ENCODE measurements at places on chromosomes 3 and 15. TPM values are rescaled to one million over a fixed set of nuclear protein-coding genes. Genes with fewer than 3 reads are reported as not detected.

- no peak for DNase-seq
Observed at GRCh38 chr3:10628891-10629670, 123.7 kb upstream of the ATP2B2 start.

Gene GRM2
- total RNA-seq, result 0.18 TPM

DNA sequence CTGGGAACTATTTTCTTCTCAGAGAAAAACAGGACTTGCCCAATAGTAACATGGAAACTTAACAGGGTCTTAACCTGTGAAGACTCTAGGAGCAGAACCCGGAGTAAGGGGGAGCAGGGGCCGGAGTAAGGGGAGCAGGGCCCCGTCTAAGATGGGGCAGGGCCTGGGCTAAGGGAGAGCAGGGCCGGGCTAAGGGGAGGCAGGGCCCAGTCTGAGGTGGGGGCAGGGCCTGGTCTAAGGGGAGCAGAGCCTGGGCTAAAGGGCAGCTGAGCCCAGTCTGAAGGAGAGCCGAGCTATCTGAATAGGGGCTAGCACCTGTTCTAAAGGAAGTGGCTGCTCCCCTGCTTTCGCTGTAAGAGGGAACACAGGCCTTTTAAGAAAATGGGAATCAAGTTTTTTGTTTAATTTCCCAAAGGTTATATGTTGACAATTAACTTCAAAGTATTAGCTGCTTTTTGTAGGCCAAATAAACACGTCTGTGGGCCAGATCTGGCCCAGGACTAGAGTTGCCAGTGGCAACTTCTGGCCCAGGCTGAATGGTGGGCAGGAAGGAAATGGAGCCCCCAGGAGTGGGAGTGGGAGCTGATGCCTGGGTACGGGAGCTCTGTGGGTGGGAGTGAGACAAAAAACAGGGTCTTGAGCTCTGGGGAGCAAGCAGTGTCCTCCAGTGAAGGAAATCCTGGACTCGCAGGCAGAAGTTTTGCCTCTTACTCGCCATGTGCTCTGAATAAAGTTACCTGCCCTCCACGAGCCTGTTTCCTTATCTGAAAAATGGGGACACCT lies 32.5 kb downstream of the CSPG4 start:
- no peak for DNase-seq

Gene TMC3
- not detected for total RNA-seq

DNA sequence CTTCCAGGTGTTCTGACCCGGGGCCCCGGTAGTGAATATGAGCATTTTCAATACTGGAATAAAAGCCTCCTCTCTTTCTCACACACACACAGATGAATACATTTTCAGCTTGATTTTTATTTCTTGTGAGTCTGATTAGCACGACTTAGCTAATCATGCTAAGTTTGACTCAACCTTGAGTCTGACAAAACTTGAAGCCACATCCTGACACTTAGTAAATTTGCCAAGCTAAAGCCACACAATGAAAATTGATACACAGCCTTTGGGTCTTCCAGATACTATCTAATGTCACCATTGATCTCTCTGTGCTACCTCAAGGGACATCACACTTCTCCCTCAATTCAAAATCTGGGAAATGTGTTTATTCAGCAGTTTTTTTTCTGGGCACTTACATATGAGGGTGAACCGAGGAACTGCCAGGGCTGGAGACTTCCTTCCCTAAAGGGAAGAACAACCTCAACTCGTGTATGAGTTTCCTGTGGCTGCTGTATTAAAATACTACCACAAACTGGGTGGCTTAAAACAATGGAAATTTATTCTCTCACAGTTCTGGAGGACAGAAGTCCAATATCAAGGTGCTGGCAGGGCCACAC lies 18.6 kb downstream of the TMEM266 start:
- no peak for DNase-seq

DNA sequence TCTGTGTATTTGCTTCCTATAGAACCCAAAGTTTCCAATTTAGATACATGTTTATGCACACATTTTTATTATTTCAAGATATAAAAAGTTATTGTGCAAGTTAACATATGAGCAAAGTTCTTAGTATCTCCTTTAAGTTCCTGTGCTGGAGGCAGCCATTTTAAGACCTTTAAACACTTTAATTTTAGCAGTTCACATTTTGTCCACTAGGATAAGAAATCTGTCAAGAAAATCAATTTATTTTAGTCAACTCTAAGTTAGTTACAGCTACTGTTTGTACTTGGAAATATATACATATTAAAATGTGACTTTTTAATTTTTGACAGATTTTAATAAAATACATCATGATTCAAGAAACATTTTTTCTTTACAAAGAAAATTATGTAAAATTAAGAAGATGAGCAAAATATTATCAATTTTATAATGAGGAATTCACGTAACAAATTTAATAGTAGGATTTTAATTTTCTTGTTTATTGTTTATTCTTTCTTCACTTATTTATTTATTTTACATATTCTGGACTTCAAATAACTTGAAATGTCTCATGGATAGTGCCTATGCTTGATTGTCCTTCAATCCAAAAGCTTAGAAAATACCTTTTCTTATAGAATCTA lies 402.6 kb upstream of the GBE1 start:
- no peak for DNase-seq

Gene LDHAL6B
- not detected for total RNA-seq

DNA sequence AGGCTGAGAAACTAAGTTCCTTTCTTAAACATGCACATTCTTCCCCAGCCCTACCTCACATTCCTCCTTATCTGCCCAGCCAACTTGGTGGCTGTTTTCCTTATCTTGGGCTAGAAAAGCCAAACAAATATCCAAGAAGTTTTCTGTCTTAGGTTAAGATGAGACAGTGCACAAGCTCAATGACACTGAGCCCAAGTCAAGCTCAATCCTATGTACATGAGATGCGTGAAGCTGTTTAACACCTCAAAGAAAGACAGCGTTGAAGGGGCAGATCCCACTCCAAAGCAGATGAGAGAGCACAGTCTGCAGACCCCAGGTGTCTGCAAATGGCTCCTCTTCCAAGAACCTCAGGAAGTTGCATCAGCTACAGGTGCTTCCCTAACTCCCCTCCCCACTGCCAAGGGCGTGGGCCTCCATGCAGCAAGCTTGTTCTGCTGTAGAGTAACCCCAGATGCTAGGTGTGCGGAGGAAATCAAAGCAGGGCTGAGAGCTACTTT lies 16.6 kb downstream of the LRRC2 start:
- no peak for DNase-seq

Gene FGF12
- total RNA-seq, result 1.3 TPM

Gene LIPH
- total RNA-seq, result 0.07 TPM

DNA sequence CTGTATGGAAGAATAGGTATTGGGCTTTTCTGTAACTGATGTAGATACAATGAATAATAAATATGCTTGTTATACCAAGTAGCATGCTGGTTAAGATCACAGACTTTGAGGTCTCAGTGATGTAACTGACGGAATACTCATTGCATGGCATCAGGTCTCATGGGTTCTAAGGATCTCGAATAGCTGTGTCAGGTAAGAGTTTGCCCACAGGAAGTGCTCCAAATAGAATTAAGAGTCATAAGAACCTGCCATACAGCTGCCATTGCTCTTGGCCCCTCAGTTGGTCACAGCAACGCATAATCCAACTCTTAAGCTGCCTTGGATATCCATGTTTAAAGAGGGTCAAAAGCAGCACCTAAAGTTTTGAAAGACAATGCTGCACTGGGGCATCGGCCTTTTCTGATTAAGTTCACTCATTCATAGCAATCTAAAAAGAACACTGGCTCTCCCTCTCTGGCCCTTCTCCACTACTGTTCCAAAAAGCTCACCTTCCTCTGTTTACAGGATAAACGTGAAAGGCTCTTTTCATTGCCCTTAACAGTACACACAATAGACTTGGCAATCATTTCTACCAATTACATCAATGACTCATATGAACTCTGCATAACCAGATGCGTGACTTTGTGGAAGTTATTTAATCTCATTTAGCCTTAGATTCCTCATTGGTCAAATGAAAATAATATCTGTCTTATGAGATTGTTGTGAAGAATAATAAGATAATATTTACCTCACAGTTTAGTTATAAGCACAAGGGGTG lies 74.6 kb downstream of the ZBTB20 start:
- peak; percentile 58 for DNase-seq

Gene GFM1
- total RNA-seq, result 87.9 TPM

Gene SEMA3G
- 6.4 TPM for total RNA-seq
